Liver (tissue), 10 donors: ENCODE measurements at places on chromosomes 12 and 14.

GRCh38 chr14:33063521-33063920, 124.8 kb downstream of the NPAS3 start:
- no peak for DNase-seq

DNA sequence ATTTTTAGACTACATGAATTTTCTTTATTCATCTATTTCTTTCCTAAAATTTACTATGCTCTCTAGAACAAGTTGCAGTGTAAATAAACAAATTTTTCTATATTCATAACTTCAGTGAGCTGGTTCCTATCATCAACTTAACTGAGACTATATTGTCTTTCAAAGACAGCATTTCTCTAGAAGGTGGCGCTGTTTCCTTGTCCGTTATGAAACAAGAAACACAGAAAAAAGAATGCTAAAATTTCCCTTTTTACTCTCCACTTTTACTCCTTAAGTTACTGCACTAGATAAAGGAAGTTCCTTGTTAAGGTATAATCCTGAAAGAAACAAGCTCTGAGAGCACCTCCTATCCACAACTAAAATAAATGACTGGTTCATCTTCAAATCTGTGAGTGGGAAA, 8.2 kb upstream of the CLEC2A start:
- no peak for DNase-seq

DNA sequence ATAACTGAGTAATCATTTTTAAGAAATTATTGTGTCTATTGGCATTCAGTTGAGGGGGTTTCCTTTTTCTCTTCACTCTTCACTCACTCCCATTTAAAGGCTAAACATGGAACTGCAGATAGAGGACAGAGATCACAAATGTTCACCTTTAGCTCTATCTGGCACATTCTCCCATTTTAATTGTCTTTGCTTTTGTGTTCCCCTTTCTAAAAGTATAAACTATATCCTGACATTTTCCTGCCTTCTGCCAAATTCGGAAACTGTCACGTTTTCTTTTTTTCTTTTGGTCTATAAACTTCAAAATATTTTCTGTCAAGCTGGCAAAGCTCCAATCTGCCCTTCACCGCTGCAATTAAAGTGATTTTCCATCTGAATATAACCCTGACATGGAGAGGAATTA, 219.8 kb upstream of the CDKN3 start:
- DNase-seq: no peak

DNA sequence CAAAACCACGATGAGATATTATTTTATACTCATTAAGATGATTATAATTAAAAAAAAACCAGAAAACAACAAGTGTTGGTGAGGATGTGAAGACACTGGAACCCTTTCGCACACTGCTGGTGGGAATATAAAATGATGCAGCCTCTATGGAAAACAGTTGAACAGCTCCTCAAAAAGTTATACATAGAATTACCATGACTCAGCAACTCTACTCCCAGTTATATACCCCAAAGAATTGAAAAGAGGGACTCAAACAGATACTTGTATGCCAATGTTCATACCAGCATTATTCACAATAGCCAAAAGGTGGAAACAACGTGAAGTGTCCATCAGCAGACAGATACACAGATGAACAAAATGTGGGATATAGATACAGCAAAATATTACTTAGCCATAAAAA, 53.1 kb downstream of the TAOK3 start:
- DNase-seq: no peak

- DNase-seq: no peak
Observed at GRCh38 chr14:104293231-104293841, 154.9 kb downstream of the KIF26A start.

GRCh38 chr14:60722357-60723115, 1.6 kb downstream of the SIX4 start:
- peak; percentile 49 for DNase-seq

GRCh38 chr14:32846821-32847365, 91.8 kb upstream of the NPAS3 start:
- DNase-seq: no peak

- no peak for DNase-seq
Observed at GRCh38 chr12:67827820-67828383, 161.3 kb upstream of the IFNG-AS1 start.

- DNase-seq: no peak
Observed at GRCh38 chr12:108799401-108800243, 57.8 kb downstream of the SSH1 start.

DNA sequence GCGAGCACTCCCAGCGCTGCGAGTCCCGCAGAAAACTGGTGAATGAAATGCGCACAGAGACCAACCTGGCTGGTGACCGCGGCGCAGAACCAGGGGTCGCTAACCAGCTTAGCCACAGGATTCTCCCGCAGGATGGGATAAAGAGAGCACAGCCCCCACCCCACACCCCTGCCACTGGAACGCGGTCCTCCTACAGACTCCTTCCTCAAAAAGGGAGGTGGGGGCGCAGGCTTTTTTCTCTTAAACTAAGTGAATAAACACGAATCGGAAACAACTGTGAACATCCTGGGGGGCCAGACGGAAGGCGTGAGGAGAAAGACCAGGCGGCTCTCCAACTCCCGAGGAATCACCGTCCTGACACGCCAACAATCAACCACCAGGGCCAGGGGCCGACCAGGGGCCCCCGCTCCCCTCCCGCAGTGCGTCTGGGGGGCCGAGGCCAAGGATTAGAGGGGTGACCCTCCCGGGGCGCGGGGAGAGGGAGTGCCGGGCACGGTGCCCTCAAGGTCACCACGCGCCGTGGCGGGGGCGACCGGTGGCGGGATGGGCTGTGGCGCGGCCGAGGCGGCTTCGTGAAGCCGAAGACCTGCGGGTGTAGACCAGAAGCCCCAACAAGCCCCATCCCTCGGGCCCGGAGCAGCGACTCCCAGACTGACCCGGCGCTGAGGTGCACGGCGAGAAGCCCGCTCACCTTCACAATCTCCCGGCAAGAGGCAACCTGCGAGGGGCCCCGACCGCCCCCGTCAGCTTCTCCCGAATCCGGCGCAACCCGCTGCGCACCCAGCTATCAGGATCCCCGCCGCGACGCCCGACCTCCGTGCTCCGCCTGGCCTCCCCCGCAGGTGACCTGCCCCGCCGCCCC, 704 bp downstream of the ATP2B1 start:
- peak; percentile 62 for DNase-seq

GRCh38 chr12:92418381-92418780, 272.7 kb upstream of the BTG1 start:
- DNase-seq: no peak

DNA sequence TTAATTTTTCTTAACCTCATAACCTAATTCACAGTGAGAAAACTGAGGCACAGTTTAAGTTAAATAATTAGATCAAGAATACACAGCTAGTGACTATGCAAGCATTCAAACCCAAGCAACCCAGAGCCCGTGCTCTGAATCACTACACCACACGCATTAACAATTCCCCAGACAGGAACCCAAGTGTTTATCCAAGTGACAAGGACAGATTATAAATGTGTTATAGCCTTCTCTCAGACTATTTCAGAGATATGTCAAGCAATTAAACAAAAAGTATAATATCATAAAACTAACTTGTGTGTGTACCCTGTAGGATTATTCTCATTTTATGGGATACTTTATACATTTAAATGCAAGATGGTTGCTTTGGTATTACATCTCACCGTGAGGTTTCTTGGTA, 43.8 kb downstream of the MED13L start:
- DNase-seq: no peak
